Left ventricle myocardium inferior (tissue), 1 donor: ENCODE measurements at places on chromosomes 2 and 18. TPM values are rescaled to one million over a fixed set of nuclear protein-coding genes. Genes with fewer than 3 reads are reported as not detected.

DNA sequence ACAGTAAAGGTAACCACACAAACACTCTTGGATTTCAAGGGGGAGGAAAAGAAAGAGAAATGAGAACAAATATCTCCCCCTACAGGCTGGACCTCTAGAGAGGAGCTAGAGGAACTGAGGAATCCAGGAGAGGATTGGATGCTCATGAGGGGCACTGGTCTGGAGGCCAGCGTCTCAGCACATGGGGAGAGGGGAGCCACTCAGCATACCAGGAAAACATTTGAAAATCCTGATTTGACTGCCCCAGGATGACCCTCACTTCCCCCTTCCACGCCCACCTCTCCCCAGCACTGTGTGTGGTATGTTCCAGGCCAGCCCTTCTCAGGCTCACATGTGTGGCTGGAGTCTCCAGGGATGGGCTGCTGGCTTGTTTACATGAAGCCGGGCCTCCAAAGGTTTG, 396.8 kb upstream of the ID2 start:
- DNase-seq, result no peak

- no peak for DNase-seq
Measured at GRCh38 chr2:100042562-100042961, 99.8 kb downstream of the AFF3 start.

DNA sequence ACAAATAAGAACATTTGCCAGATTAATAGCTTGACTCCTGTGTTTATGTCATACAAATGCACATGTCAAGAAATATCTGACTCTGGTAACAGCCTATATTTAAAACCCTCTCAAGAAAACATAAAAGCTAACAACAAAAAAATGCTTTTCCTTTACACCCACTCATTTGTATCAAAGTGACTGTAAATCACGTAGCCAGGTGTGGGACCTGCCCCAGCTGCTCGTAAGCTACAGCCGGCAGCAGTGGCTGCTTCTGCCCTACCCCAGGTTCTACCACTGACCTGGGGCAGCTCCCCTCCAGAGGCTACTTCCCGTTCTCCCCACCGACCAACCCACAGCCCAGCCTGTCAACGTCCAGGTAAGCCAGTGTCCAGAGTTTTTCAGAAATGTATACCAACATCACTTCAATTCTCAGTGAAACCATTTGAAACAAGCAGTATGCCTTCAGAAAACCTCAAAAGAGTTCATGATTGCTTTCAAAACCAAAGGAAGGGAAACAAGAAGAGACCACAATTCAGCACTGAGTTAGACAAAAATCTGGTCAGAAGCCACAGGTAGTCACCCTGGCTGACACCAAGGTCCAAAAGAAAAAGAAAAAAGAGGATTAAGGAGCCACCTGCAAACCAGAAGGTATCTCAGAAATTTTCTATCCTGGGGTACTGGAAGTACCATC, 40.4 kb downstream of the KIDINS220 start:
- DNase-seq, result no peak

SOWAHC gene
- 2.3 TPM for total RNA-seq

WDR75 gene
- total RNA-seq, result 17.0 TPM

CD8B2 gene
- total RNA-seq, result not detected

- no peak for DNase-seq
Measured at GRCh38 chr18:36628435-36629137, 200.2 kb downstream of the TPGS2 start.

- DNase-seq, result no peak
Measured at GRCh38 chr2:117745537-117745936, 69.0 kb upstream of the DDX18 start.

DNA sequence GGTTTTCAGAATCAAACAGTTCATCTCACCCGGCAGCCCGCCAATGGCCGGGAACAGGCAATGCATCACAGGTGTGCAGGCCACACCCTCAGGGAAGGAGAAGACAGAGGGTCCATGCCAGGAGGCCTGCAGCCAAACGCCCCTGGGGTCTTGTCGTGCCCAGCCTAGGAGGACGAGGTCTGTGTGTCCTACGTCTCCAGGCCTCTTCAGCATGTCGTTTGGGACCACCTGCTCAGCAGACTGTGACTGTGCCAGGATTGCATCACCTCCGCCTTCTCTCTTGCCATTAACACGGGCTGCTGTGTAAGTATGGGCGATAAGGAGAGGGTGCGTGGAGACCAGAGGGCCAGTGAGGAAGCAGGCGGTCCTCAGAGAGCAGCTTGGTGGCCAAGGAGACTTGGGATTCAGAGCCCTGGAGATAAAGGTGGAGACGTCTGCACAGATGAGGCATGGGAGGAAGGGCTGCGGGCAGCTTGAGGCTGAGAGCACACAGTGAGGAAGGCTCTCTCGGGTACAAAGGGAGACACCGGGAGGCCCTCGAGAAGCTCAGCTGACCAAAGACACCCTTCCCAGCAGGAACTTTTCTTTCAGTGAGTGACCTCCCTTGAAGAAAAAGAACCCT, 37.4 kb upstream of the KLHL29 start:
- DNase-seq, result no peak

SGPP2 gene
- 2.3 TPM for total RNA-seq

GRCh38 chr18:79695856-79696850, 16.6 kb downstream of the CTDP1 start:
- DNase-seq, result no peak

GRCh38 chr18:54752185-54752584, 76.1 kb upstream of the RAB27B start:
- DNase-seq, result no peak

FIGN gene
- 12.9 TPM for total RNA-seq

STRN gene
- 55.2 TPM for total RNA-seq

GREB1 gene
- total RNA-seq, result 7.8 TPM

NRP2 gene
- 7.6 TPM for total RNA-seq

FAM110C gene
- 3.3 TPM for total RNA-seq

NPHP1 gene
- 5.4 TPM for total RNA-seq

DNA sequence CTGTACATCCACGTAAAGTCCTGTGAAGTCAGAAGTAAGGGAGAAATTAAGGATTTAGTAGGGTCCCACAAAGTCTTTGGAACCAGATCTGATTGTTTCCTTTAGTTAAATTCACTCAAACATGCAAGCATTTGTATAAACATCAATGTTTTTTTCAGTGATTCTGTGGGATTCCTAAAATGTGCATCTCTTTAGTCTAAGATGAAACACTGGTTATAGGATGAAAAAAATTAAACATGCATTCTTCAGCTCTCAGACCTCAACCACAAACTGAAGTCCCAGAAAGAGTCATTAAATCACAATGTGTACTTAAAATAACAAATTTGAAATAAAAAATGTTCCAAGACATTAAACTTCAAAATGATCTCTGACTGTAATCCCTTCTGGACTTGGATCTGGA, 76.5 kb upstream of the APCDD1 start:
- no peak for DNase-seq

DNA sequence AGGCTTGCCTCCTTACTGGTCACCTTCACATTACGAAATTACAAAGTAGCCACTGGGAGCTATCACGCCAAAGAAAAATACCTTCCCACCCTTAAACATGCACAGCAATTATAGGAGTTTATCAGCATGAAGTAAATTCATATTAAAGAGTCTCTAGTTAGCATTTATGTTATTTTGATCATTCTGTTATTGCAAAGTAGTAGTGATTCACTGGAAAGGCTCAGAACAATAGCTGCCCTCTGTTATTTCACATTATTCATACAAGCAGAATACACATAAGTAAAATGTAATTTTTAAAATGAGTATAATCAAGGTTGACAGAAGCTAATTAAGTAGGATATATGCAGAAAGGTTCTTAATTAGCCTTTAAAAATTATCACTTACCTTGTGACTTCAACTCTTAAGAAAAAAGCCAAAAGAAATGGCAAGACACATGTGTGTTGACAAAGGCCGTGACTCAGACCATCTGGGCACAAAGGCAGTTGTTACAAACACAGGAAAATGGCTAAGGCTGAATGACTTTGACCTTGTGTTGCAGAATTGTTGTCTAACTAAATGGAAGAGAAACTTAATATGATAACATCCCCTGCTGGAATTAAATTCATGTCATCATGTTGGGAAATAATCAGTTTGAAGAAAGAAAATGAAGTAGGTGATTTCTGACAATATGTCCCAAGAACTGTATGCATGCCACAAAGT, 108.3 kb downstream of the ARL6IP6 start:
- DNase-seq, result no peak

DNA sequence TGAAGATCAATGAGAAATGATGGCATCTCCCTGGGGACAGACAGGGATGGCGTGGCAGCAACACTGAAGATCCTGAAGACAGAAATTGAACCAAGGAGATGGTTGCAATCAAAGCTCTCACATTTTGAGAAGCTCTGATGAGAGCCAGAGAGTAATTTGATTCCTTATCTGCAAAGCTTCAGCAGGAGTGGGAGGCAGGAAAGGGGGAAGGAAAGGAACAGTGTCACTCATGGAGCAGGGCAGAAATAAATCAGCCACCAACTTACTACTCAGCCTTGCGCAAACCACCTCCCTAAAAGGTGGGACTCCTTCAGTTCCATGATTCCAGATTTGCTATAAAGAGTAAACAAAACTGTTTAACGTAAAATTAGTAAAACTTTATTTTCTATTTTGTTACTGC, 119.2 kb downstream of the CACNB4 start:
- no peak for DNase-seq

GRCh38 chr2:235495373-235496238, 1.8 kb downstream of the AGAP1 start:
- no peak for DNase-seq

DNA sequence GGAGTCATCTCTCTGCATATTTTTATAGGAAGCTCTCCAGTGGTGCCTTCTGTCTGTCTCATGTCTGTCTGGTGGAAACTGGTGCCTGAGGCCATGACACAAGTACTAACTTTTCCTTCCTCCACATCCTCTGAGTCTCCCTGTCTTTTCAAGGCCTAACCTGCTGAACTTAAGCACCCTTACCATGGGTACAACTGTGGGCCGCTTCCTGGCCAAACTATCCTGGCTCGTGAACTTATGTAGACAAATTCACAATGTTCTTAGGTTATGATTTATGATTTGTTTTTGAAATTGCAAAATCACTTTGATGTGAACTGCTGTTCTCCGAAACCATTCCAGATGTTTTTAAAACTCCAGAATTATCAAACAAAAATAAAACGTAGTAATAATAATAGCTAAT, 804.5 kb upstream of the POU3F3 start:
- no peak for DNase-seq

- DNase-seq, result no peak
Measured at GRCh38 chr2:55107436-55107835, 57.2 kb upstream of the RTN4 start.

DNA sequence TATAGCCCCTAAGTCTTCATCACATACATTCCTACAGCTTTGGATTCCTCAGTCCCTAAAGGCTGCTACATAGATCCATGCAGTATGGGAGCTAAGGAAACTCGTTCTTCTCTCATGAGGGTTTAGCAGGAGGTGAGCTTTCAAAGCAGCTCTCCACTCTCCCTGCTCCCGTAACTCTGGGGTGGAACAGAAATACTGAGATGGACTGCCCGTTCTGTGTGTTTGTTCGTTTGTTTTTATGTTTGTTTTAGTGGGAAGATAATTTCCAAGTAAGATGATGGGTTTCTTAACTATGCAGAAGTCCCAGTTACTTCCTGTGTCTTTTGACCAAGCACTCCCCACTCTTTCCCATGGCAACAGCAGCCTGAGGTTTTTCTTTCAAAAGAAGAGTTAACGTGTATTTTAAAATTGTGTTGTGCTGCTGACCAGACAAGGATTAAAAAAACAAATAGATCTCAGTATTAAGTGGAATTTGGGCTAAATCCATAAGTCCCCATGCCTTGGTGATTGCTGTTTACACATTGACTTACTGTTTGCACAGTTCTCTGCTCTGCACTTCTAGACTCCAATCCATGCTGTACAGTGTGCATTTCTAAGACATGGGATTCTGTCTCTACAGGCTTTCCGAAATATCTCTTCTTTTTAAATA, 156.4 kb upstream of the SH3BP4 start:
- DNase-seq, result no peak

- peak; percentile 45 for DNase-seq
Measured at GRCh38 chr2:236972491-236973342, 113.0 kb upstream of the COPS8 start.

RTP5 gene
- total RNA-seq, result not detected

- no peak for DNase-seq
Measured at GRCh38 chr2:51516667-51517066, 484.7 kb upstream of the NRXN1 start.

CXCR1 gene
- 0.44 TPM for total RNA-seq

- no peak for DNase-seq
Measured at GRCh38 chr18:64244571-64244970, 95.7 kb upstream of the LINC00305 start.

PRADC1 gene
- total RNA-seq, result 97.4 TPM

CTAGE1 gene
- total RNA-seq, result not detected

- peak; percentile 90 for DNase-seq
Measured at GRCh38 chr2:28390746-28391563, 1.7 kb upstream of the FOSL2 start.

DNA sequence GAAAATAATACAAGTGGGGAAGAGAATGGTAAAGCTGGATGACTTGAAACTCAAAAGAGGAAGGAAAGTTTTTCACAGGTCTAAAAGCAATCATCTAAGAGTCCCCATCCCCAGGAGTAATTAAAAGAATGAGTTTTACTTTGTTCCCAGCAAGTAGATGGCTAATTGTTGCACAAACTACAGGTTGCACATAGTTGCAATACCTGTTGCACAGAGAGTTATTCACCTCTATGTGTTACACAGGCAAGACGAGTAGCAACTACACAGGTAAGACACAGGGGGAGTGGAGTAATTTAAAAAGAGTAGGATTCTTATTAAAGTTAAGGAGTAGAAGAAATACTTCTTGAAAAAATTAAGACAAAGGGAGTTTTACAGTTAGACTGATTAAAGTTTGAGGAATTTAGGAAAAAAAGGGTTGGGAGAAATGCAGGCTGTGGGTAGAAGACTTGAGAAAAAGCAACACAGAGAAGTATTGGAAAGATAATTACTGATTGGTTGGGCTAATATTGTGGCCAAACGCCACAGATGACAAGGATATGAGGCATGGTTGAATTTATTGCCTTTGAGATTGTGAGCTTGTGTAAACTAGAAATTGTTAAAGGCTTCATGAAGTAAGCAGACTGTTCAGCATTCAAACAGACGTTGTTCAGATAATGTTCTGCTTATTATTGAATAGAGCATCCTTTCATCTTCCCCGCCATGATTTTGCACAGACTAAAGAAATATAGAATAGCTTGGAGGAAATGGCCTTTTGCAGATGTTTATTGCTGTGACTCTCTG, 699.3 kb downstream of the NR4A2 start:
- no peak for DNase-seq

REG3A gene
- not detected for total RNA-seq

EIF2AK3 gene
- total RNA-seq, result 8.2 TPM

EVX2 gene
- not detected for total RNA-seq

METTL5 gene
- 60.4 TPM for total RNA-seq

- DNase-seq, result no peak
Measured at GRCh38 chr2:37753758-37754157, 82.3 kb upstream of the CDC42EP3 start.

- no peak for DNase-seq
Measured at GRCh38 chr2:215442401-215442787, 6.5 kb upstream of the FN1 start.

C2orf81 gene
- 0.82 TPM for total RNA-seq

DPP10 gene
- 0.16 TPM for total RNA-seq

GRCh38 chr2:85154048-85154753, 21.0 kb downstream of the TCF7L1 start:
- no peak for DNase-seq
